ENCODE measurements at places on chromosomes 2 and 18.
A peak's percentile ranks its signal among the peaks of the same experiment; 100 is the strongest.

- peak; percentile 59 for DNase-seq
Observed at GRCh38 chr2:241200822-241201395, 12.4 kb downstream of the ANO7 start.

DNA sequence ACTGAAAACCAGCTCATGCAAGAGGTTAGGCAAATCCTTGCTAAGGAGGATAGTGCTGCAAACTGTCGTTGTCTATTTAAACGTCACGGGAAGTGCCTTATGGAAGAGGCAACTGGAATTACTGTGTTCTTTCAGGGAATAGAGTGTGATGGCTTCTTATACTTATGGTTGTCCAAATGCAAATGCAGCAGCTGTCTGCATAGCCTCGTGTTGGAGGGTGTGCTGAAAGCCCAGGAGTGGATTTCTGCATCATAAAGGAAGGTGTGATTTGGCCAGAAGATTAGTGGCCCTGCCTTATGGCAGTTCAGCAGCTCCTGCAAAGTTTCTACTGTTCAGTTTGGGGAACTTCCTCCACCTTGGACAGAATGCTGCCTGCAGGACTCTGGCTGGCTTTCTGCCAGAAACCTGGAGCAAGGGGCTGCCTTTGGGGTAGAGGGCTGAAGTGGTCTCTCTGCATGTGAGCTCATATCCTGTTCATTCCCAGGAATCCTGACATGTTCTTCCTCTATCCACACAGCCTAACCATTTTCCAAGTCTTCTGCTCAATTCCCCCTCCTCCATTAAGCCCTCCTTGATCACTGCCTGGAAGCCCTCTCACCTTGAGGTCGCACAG is 321.2 kb upstream of the CXCR4 start:
- no peak for DNase-seq

- peak; percentile 99 for DNase-seq
Observed at GRCh38 chr2:177263451-177264208, 897 bp downstream of the NFE2L2 start.

DNA sequence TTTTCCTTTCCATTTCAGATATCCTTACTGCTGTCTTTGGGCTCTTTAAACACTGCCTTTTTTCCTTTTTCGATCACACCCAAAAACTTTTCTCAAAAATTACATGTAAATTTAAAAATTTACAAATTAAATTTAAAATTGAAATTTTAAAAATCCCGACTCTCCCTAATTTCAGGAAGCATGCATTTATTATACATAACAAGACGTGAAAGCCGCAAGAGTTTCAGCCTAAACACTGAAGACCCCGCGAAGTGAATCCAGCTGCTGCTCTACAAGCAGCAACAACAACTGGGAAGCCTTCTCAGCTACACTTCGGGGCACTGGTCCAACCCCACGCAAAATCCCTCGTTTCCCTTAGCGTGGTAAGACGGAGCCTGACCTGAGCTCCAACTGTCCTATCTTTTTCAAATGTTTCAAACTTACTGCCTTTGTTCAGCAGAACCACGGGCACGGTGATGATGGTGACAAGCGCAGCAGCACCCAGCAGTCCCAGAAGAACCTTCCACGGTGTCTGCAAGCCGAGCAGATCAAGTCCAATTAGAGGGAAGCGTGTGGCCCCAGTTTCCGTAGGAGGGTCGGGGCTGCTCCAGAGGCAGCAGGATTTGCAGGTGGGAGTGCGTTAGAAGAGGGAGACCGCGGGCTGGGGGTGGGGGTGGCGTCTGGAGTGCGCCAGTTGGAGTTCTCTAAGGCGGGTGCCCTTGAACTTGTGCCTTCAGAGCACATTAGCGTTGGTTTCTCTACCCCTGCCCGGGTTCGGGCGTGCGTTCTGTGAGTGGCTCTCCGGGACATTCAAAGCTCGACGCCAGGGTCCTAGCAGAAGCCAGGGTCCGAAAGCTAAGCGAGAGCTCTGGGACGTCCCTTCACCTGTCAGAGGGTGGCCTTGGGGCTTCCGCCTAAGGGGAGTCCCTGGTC is 783 bp downstream of the DPP4 start:
- DNase-seq = no peak

GRCh38 chr2:55931281-55931680 is 7.7 kb upstream of the EFEMP1 start:
- DNase-seq = no peak

DNA sequence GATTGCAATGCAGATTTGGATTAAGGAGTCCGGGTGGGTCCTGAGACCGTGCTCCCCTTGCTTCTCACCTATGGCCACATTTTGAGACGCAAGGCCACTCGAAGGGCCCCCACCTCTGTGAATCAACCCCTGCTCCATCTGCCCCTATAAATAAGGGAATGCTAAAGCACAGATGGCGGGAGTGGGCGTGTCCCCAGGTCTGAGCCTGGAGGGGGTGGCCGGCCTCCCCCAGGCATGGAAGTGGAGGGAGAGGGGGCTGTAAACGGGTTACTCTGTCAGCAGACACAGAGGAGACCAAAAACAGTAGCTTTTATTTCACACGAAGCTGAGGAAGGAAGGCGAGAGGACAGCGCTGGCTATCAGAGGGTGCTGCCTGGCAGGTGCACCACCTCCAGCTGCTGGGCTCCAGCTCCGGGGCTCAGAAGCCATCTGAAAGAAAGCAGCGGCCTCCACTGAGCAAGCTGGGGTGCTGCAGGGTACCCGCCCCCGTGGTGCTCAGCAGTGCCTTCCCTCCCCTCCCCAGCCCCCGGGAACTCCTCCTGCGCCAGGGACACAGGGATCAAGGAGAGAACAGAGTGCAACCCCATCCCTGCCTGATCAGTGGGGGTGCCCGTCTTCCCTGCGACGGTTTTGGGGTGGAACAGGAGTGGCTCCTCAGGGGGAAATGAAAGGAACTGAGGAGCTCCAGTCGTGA is 56.7 kb upstream of the RAB6C start:
- no peak for DNase-seq
